ENCODE measurements at places on chromosomes 6 and 20. TPM values are rescaled to one million over a fixed set of nuclear protein-coding genes. Genes with fewer than 3 reads are reported as not detected.

Gene BNIP5
- not detected for polyA plus RNA-seq

Gene CBLN4
- polyA plus RNA-seq: not detected

Gene EPHA7
- not detected for polyA plus RNA-seq

Gene RBM24
- polyA plus RNA-seq: 9.1 TPM

Gene MYL9
- 380 TPM for polyA plus RNA-seq

Gene C20orf141
- not detected for polyA plus RNA-seq

Gene COL11A2
- polyA plus RNA-seq: 0.26 TPM

Gene VNN1
- not detected for polyA plus RNA-seq

Gene PTPRK
- polyA plus RNA-seq: 53.7 TPM

Gene KCNK16
- not detected for polyA plus RNA-seq

Gene CGAS
- 2.0 TPM for polyA plus RNA-seq

Gene FAM120B
- 13.9 TPM for polyA plus RNA-seq

Gene MOG
- not detected for polyA plus RNA-seq

Gene PRICKLE4
- polyA plus RNA-seq: not detected

Gene ENPP3
- 0.14 TPM for polyA plus RNA-seq

Gene CRISP3
- polyA plus RNA-seq: not detected

Gene BPI
- polyA plus RNA-seq: 0.04 TPM

Gene CST4
- not detected for polyA plus RNA-seq

Gene ADAM33
- 16.3 TPM for polyA plus RNA-seq

Gene NECAB3
- 11.7 TPM for polyA plus RNA-seq

Gene ERVFRD-1
- not detected for polyA plus RNA-seq

Gene CLVS2
- not detected for polyA plus RNA-seq

Gene PRDM13
- not detected for polyA plus RNA-seq

Gene CRISP2
- not detected for polyA plus RNA-seq

Gene DUSP15
- polyA plus RNA-seq: not detected

Gene SAMD3
- polyA plus RNA-seq: 2.4 TPM

Gene HUS1B
- polyA plus RNA-seq: 0.17 TPM

Gene SLC2A10
- 35.5 TPM for polyA plus RNA-seq

Gene HSPA12B
- polyA plus RNA-seq: 0.09 TPM

Gene IPCEF1
- polyA plus RNA-seq: 0.35 TPM

Gene LPA
- not detected for polyA plus RNA-seq

Gene BPIFA1
- polyA plus RNA-seq: not detected

Gene SMPDL3A
- polyA plus RNA-seq: 84.4 TPM

Gene MYCT1
- 0.25 TPM for polyA plus RNA-seq

Gene RPP40
- polyA plus RNA-seq: 8.2 TPM

Gene SMIM8
- polyA plus RNA-seq: 6.4 TPM

Gene CALHM4
- polyA plus RNA-seq: not detected

Gene CDH4
- polyA plus RNA-seq: 2.1 TPM

Gene C20orf96
- polyA plus RNA-seq: 13.7 TPM

Gene C20orf144
- 0.14 TPM for polyA plus RNA-seq

Gene SFT2D1
- 54.8 TPM for polyA plus RNA-seq

All from AG04450 (cell line).